NCI-H1417 (cell line): ENCODE measurements at places on chromosomes 1 and 21.

DNA sequence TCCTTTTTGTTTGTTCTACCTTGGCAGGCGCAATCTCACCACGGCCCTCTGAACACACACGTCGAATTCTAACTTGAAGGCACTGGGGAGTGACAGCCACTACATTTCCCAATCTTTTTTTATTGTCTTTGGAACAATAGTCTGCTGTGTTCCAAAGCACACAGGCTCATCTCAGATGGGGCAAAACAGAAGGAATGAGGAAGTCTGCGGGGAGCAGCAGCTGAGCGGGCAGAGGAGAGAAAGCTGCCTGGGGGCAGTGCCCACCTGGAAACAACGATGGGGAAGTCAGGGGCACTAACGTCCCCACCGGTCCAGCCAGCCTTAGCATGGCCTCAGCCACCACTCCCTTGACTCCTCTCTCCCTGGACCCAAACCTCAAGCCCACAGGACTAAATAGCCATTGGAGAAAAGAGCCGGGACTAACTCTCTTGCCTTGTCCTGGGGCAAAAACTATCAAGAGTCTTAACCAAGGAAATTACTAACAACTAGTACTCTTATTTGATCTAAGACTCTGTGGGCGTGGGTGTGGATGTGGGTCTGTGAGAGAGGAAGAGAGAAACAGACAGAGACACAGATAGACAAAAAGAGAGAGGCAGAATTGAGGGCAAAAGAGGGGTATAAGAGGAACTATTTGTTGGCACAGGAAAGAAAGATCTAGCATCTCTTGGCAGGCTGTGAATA, 34.2 kb downstream of the SYF2 start:
- no peak for DNase-seq

GRCh38 chr1:62530516-62531154, 66.7 kb upstream of the ANGPTL3 start:
- no peak for DNase-seq

- DNase-seq, result no peak
Measured at GRCh38 chr1:154158307-154159125, 3.6 kb upstream of the NUP210L start.

DNA sequence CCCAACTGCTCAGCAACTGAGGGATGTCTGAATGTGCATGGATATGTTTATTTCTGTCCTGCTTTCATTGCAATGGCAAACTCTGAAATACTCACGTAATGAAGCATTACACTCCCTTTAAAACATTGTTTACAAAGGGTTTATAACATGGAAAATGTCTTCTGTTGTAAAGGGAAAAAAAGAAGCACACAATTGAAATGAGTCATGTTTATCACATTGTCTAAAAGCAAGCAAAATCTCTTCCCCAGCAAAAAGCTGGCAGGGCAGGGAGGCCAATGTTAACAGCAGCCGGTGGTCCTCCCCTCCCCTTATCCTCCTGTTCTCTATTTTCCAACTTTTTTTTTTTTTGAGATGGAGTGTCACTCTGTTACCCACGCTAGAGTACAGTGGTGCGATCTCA, 3.9 kb upstream of the EFNA1 start:
- DNase-seq, result no peak

GRCh38 chr1:51509773-51510172, 9.3 kb downstream of the EPS15 start:
- no peak for DNase-seq

- DNase-seq, result no peak
Measured at GRCh38 chr1:235941876-235942624, 75.3 kb upstream of the LYST start.

GRCh38 chr1:157784801-157785200, 7.9 kb upstream of the FCRL2 start:
- no peak for DNase-seq

GRCh38 chr1:160076295-160076694, 5.0 kb upstream of the KCNJ9 start:
- DNase-seq, result no peak

DNA sequence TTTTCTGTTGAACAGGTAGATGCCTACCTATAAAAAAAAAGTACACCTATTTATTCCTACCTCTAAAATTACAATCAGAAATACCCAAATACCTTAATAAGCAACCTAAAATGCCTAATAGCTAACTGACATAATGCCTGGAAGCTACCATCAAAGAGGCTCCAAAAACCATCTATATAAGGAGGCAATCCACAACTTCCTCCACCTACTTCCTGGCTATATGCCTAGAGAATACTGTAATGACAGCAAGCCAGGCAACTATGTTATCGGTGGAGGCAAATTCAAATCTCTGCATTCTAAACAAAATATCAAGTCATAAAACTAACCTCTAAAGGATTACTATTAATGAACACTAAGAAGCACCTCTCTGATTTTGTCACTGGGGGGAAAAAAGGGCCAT, 10.1 kb downstream of the ZNF644 start:
- no peak for DNase-seq

DNA sequence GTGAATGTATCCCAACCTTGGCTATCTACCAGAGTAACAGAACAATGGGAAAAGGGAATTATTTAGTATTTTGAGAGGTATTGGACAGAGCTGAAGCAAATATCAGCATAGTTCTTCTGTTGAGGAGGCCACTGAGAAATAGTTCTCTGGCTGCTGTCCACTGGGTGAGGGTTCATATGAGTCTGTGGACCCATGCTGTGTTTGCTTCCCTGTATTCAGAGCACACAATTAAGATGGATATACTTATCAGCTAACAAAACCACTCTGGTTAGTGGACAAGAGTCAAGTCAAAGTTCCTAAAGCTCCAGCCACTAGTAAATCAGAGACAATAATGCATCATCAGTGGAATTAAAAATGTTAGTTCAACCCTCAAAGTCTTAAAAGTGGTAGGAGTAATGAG, 66.1 kb downstream of the RGS18 start:
- DNase-seq, result no peak

DNA sequence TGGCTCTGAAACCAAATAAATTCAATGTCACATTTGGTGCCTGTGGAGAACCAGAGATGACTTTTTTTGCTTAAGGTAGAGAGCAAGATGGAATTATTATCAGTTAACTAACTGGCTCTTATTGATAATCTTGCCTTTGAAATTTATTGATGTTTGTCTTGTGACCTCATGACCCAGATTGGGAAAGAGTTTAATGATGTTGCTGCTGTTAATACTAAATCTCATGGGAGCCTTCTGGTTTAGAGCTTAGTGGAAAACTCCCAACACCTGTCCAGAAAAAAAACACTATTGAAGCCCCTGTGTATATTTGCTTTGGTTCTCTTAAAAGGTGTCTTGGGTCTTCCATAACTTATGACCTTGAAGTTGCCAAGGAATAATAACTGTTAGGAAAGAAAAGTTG, 9.9 kb downstream of the CHTOP start:
- DNase-seq, result no peak

GRCh38 chr21:17539323-17539722, 26.5 kb downstream of the CXADR start:
- DNase-seq, result no peak

DNA sequence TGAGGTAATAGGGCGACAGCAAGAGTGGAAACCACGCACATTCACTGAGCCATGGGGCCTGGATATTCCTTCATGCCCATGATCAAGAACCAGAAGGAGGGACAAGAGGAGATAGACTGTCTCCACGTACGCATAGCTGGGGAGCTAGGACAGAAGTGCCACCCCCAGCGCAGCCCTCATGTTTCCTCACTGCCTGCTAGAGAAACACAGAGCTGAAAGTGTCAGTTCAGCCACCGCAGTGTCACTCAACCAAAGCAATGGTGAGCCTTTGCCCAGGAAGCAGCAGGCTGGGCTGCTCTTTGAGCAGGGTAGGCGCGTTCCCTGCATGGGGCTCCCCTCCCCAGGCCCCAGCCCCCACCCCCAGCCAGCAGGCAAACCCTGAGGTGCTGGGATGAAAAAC, 68.5 kb downstream of the STUM start:
- DNase-seq, result no peak

- peak; percentile 8 for DNase-seq
Measured at GRCh38 chr1:36934061-36934460, 100.3 kb downstream of the GRIK3 start.

- no peak for DNase-seq
Measured at GRCh38 chr1:27831568-27832410, 1.2 kb downstream of the PPP1R8 start.

GRCh38 chr1:109531826-109532364, 7.8 kb upstream of the GPR61 start:
- no peak for DNase-seq

- DNase-seq, result no peak
Measured at GRCh38 chr21:41760411-41760810, 6.4 kb downstream of the RIPK4 start.

DNA sequence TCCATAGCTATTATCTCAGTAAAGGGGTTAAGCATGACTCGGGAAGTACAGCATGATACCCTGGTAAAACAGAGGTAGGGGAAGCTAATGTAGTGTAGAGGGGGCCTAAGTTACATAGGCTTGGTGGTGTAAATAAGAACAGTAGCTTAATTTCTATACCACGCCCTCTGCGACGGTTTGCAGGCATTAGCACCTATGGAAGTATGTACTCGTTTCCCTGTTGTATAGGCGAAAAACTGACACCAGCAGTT, 470 bp upstream of the NAXE start:
- no peak for DNase-seq

DNA sequence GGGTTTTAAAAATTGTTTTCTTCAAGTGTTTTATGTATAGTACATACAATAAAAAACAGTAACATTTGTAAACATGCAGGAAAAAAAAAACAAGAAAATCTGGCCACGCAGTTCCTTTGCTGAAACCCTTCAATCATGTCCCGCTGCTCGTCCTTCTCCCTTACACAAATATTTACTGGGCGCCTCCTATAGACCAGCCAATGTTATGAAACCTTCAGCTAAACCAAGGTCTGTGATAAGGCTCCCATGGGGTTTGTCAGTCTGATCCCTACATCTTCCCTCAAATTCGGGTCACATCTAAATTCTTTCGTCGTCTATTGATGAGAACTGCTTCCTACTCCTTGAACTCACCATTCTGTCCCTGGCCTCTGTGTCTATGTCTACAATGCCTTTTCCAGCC, 583.9 kb downstream of the SMYD3 start:
- no peak for DNase-seq

GRCh38 chr1:208223136-208223535, 21.0 kb downstream of the PLXNA2 start:
- DNase-seq, result no peak

DNA sequence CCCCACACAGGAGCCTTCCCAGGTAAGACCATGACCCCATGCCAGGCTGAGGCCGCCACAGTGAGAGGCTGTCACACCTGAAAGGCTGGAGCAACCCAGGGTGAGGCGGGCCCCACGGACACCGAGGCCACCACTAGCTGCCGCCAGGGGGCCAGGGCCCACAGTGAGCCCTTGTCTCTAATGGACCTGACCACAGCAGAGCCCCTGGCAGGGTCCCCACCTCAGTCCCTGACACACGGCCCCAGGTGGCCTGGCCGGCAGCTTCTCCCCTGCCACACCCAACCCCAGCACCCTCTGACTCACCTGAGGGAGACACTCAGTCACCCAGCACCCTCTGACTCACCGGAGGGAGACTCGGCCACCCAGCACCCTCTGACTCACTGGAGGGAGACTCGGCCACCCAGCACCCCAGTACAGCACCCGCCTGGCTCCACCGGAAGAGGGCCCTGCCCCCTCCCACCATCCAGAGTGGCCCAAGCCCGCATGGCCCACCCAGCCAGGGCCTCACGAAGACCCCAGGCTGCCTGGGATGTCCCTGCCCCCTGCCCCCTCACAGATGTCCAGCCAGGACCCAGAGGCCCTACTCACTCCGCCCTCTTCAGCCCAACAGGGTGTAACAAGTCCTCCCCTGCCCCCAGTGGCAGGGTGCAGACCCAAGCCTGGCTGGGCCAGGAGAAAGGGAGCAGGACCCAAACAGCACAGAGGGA, 4.4 kb downstream of the DVL1 start:
- DNase-seq, result no peak

DNA sequence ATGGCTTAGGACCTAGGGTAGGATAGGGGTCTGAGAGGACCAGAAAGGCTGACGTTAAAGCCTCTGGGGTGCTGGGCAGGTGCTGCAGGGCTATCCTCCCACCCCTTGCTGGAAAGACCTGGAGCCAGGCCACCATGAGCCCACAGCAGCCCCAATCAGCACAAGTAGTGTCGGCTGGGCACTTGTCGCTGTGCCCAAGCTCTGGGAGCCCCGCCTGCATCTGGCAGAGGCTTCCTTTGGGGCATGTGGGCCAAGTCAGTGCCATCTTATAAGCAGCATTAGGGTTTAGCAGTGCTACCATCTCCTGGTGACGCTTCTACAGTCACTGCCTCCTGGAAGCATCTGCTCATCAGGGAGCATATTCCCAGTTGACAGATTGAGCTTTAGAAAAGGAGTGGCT, 31.3 kb downstream of the MAN1C1 start:
- DNase-seq, result no peak

DNA sequence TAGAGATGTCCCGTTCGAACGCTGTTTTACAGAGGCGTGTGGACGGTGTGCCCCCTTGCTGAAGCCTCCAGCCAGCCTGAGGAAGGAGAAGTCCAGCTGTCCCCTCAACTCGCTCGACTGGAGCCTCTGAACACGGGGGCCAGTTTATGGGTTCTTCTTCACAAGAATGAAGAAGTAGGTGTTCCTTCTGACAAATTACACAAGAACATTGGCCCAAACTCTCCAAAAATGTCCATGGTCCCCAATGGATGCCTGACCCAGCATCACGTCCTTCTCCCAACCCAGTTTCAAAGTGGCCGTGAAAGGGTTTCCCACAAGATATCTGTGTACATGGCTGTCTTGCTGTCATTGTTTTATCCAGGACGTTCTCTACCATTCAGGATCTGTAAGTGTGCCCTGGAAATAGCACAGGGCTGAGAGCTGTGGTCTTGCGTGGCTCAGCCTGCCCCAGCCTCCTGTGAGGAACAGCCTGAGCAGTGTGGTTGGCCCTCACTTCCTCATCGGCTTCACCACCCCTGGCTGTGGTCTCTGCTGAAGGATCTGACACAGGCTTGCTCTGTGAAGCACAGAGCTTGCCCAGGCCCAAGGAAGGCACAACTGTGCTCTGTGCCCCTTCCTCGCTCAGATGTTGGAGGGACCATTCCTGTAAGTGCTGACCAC, 1.0 kb upstream of the S100B start:
- DNase-seq, result no peak

GRCh38 chr1:210635108-210635507, 306.4 kb downstream of the HHAT start:
- DNase-seq, result no peak

GRCh38 chr1:59156526-59157199, 140.2 kb upstream of the FGGY start:
- DNase-seq, result no peak

GRCh38 chr21:39377444-39378050, 28.7 kb upstream of the HMGN1 start:
- no peak for DNase-seq

DNA sequence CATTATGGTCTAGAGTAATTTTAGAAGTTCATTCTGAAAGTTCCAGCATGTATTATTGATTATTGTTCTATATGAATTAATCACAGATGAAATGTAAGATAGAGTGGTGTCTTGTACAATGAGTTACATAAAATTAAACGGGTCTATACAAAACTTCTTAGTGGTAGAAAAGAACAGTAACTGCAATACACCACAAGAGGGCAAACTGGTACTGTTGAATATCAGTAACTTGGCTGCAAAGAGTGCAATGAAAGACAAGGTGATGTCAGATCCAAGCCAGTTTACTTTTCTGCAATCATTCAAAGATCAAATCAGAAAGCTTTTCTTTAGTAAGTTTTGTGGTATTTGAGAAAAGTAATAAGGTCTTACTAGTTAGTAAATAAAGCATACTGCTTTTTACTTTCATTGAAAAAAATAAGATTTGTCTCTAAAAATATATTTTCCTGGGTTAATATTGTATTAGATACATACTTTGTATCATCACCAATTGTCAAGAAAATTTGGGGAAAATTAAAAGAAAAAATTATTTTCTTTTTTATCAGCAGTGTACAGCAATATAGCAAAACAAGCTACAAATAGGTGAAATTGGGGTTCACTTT, 66.4 kb upstream of the BTG3 start:
- peak; percentile 9 for DNase-seq
